ENCODE measurements at places on chromosomes 1 and 21.
A peak's percentile ranks its signal among the peaks of the same experiment; 100 is the strongest.

DNA sequence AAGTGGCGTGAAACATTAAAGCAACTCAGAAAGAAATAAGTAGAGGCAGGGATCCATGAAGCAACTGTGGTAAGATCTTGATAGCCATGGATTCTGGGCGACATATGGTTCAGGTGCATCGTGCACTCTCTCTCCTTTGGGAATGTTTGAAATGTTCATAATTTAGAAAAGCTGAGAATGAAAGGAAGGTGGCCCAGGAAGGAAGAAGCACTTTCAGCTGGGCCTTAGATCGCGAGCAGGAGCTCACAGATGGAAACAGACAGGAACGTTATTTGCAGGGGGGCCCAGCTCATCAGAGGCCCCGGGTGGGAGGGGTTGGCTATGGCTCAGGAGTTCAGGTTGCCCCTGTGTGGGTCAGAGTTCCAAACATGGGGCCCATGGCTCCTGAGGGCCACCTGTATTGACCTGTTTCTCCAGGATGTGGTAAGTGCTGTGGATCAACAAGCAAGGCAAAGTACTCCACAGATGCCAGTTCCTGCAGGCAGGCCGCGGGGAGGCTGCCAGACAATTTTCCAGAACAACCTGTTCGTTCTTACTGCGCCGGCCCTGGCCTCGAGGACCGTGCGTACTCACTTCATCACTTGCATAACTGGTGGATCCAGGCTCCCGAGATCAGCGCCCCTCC is 253.2 kb downstream of the TOMM20 start:
- DNase-seq: no peak

DNA sequence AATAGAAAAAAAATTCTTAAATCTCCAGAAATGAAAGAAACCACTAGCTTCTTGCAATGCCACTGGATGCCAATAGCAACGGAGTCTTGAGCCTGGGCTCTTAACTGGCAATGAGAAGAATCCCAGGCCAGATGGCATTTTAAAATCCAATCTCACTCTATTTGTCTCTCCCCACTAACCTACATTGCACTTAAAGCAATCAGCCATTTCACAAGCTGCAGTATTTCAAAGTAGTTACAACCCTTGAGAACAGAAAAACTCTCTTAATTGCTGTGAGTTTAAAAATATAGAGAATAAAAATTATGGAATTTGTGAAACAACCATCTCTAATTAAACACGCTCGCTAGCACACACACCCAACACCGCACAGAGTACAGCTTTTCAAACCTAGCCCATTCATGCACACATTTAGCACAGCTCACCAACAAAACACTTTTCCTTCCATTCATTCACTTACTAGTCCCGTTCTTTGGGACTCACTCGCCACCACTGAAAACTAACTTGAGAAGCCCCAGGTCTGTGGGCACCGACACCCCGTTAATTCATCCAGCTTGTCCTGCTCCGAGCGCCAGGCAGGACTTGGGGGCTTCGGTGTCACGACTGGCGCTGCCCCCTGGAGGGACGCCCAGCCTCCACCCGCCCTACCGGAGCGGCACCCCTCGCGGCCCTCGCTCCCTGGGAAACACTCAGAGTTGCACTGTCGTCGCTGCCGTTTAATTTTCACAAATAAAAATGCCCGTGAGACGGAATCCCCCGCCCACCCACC is 1.0 kb downstream of the DDAH1 start:
- DNase-seq: no peak

DNA sequence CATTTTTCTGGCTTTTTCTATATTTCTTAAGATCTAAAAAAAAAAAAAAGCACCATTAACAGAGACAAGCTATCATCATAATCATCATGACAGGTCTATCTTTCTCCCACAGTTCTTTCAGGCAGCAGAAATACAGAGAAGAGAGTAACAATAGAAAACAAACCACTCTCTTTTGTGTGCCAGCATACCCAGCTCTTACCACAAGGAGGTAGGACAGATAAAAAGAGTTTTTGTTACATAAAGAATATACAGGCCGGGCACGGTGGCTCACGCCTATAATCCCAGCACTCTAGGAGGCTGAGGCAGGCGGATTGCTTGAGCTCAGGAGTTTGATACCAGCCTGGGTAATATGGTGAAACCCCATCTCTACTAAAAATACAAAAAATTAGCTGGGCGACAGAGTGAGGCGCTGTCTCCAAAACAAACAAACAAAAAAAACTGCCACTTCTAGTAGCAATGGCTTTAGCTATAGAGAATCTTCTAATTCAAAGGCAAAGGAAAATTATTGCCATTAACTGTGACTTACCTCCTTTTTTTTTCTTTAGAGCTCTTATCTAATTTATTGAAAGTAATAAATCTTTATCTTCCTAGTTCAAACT is 39.7 kb downstream of the ANKRD13C start:
- DNase-seq: no peak

GRCh38 chr1:168236836-168237611 is 11.2 kb downstream of the SFT2D2 start:
- DNase-seq: no peak

DNA sequence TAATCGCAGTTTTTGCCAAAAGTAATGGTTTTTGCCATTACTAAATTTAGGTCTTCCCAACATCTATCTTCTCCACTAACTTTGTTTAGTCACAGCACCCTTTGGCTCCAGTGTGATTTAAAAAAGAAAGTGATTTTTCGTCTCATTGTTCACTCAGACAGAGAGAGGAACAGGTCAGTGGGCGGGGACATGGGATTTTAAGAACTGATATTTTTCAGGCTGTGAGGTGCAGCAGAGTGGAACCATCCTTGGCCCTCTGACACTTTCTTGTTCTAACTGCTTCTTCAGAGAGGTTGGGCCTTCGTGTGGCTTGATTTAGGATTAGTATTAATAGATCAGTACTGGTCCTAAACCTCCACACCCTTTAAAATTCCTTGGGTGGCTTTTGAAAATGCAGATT is 38.8 kb downstream of the CASQ2 start:
- DNase-seq: no peak

- DNase-seq: no peak
These were observed 43.0 kb upstream of the CRNN start for GRCh38 chr1:152457071-152457470.

DNA sequence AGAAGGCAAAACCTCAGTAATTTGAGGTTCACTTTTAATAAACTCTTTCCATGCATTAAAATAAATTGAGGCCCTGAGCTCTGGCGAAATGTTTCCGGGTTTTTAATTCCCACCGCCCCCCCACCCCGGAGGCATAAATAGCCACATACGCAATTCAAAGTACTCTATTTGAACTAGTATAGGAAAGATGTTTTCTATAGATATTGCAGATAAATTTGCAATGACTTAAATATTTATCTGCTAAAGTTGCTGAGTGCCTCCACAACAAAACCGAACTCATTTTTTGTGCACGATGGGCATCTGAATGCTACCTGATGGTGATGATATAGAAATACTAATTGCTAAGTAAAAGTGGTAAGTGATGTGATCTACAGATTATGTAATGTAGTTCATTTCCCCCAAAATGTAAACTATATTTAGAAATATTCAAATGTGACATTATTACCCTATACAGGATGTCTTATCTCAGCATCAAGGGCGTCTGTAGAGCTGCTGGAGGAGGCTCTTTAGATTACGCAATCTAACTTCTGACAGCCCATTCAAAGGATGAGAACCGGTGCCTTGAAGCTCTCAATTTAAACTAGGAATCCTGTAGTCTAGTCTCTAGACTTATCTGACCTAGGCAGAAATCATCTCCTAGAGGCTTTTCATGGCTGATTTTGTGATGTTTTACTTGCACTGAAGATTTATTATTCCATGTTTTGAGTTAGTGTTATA is 8.5 kb downstream of the IRF2BP2 start:
- DNase-seq: peak; percentile 89

DNA sequence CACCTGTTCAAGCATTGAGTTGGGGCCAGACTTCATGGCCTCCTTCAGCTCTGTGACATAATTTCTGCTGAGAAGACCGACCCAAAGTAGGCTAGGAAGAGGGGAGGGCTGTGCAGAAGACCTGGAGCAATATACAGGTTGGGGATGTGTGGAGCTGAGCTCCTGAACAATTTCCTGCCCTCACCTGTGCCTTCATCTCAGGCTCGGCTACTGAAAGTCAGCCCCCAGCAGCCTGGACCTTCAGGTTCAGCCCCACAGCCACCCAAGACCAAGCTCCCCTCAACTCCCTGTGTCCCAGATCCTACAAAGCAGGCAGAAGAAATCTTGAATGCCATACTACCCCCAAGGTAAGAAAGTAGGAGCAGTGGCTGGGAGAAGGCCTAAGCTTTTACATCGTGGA is 662 bp downstream of the DNALI1 start:
- DNase-seq: no peak

DNA sequence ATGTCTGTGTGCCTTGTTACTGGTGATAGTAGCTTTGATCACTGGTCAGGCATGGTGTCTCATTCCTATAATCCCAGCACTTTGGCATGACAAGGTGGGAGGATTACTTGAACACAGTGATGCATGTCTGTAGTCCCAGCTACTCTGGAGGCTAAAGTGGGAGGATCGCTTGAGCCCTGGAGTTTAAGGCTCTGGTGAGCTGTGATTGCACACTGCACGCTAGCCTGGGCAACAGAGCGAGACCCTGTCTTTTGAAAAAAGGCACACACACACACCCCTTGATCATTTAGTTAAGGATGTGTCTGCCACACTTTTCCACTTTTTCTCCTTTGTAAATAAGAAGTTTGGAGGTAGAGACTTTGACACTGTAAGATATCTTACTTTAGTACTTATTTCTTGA is 15.1 kb downstream of the MIGA1 start:
- no peak for DNase-seq

- peak; percentile 7 for DNase-seq
These were observed 356.8 kb downstream of the RRAGC start for GRCh38 chr1:38502758-38503157.

DNA sequence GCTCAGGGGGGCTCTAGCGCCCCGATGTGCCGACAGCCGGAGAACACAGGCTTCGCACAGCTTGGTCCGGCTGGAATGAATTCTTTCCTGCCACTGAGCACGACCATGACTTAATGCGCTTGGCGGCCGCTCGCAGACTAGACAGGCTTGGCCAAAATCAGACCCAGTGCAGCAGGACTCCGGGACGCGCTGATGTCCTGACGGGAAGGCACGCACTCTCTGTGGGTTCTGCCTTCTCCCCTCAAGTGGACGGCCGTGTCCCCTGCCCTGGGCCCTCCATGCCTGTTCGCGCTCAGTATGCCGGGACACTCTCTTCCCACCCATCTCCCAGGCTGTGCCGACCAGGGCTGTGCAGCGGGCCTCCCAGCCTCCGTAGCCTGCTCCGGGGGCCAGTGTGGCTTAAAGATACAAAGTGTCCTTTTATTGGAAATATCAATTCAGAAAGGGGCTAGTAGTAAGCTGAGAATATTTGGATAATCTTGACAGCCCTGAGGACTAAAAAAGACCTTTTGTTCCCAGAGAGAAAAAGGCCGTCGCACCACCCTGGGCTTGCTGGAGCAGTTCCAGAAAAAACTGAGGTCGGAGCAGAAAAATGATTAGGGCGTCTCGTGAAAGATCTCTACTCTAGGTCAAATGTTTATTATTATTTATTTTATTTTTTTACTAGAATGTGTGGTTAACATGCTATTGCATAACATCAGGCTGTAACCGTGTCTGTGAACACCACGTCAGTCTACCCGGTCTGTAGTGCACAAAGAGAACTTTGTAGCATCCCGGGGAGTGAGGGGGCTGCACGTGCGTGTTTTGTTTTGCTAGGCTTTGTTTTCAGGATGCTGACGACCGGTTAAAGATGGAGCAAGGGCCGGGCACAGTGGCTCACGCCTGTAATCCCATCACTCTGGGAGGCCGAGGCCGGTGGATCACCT is 88.1 kb upstream of the ARHGEF16 start:
- no peak for DNase-seq

All from NB4 (cell line).